ENCODE measurements at places on chromosomes 12 and 14. TPM values are rescaled to one million over a fixed set of nuclear protein-coding genes. Genes with fewer than 3 reads are reported as not detected.

Gene GARIN6
- total RNA-seq: not detected

Gene OR10A7
- total RNA-seq: not detected

Gene HSPA2
- 4.1 TPM for total RNA-seq

DNA sequence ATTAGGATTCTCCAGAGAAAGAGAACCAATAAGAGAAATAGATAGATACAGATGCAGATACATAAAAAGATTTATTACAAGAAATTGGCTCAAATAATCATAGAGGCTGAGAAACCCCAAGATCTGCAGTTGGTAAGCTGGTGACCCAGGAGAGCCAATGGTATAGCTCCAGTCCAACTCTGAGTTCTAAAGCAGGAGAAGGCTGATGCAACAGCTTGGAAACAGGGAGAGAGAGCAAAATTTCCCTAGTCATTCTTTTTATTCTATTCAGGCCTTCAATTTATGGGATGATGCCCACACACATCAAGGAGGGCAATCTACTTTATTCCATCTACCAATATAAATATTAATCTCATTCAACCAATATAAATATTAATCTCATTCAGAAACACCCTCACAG is 218.2 kb downstream of the PRKD1 start:
- no peak for DNase-seq

DNA sequence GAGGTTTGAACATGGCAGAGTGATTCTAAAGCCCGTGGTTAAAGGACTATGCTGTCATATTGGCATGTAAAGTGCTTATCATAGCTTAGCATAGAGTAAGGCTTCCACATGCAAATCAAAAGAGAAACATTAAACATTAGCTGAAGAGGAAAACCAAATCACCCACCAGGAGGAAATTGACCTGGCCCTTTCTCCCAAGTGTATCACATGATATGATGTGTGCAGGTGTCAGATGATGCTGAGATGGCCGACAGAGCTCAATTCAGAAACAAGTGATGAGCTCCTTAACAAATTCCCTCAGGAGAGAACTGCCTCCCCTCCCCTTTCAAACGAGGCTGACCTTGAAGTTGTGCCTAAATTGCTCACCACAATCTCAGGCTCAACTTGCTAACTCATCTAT is 217.1 kb upstream of the BTG1 start:
- no peak for DNase-seq

DNA sequence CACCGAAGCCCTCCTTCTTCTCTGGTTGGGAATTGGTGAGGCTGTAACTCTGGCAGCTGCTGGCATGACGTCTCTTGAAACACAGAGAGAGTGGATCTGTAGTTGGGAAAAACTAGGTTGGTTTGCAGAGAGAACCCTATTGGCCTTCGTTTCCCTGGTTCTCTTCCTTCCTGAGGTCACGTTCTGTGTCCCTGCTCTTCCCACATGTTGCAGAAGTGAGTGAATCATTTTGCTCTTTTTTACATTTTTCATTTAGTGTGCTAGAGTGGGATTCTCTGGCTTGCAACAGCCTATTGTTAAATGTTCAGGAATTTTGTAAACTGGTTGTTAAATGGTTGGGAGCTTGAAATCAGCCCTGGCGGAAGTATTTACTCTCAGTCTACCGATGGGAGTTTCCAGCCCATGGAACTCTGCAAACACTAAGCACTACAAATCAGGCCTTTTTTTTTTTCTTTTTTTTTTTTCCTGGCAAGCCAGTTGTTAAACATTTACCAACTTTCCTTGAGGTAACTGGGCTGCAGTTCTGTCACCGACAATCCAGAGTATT is 26.8 kb upstream of the CKAP4 start:
- no peak for DNase-seq

- DNase-seq: no peak
These were observed 28.9 kb upstream of the EGLN3 start for GRCh38 chr14:33979613-33980276.

- DNase-seq: no peak
These were observed 1.2 kb downstream of the EDDM3B start for GRCh38 chr14:20769421-20769820.

- no peak for DNase-seq
These were observed 515.3 kb downstream of the RMST start for GRCh38 chr12:97977870-97978405.
